ENCODE measurements at places on chromosomes 1 and 21.

GRCh38 chr1:30616759-30617158 lies 106.6 kb downstream of the MATN1 start:
- DNase-seq = no peak

DNA sequence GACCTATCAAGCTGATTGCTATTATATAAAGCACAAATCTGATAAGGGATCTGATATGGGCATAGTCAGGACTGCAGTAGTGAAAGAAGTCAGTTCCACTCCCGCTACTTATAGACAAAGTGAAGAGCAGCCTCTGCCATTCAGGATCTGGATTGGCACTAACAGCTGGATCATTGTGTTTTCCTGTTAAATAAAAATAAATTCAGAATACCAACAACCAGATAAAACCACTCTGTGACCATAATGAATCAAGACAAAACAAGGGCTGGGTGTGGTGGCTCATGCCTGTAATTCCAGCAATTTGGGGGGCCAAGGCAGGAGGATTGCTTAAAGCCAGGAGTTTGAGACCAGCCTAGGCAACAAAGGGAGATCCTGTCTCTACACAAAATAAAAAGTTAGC lies 5.0 kb upstream of the GLRX2 start:
- DNase-seq = no peak

DNA sequence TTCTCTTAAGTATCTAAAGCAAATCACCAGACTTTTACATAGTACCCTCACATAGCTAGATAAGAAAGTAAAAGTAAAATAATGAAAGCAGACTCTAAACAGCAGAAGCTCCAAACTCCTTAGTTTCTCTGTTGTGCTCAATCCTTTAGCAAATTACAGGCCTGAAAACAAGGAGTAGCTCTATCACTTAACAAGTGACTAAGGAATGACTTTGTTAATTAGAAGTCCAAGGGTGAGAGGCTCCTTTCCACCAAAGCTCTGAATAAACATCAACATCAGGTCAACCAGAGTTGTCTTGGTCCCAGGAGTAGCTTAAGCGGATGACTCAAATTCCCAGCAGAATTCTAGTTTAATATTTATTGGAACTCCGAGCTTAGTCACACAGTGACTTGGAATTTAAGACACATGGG lies 5.9 kb downstream of the NRIP1 start:
- no peak for DNase-seq

DNA sequence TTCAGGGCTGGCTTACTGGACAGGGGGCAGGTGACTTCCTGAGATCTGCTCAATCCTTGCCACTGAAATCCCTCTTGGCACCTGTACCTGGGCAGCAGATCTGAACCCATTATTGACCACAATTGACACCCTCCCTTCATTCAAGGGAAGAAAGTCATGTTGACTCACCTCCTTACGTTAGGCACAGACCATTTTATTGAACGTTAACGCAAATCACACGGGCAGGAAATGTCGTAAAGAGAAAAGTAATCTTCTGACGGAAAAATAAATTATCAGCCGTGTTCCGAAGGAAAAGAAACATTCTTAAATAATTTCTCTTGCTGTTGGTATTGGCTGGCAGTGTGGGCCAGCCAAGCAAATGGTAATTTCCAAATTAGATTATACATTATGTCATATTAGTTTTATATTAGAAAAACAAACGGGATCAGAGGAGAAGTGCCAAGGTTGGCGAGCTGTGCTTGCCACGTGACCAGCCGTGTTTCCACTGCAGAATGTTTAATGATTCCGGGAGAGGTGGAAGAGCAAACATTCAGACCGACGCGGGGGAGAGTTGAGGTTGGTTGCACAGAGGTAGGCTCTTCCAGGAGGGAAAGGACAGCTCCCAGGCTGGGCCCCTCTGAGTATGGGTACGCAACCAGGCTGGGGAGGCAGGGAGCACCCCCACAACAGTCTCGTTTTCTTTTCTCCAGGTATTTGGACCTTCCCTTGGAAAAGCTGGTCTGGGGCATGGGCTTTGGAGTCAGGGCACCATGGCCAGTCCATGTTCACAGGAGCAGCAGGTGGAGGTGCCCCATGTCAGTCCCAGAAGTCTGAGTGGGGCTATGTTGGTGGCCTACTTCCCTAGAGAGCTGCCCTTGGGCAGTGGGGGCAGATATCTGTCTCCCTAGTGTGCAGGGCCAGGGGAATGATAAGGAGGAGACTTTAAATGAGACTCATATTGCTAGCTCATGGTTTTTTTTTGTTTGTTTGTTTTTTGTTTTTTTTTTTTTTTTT lies 121.1 kb downstream of the FOXD2 start:
- DNase-seq = no peak

DNA sequence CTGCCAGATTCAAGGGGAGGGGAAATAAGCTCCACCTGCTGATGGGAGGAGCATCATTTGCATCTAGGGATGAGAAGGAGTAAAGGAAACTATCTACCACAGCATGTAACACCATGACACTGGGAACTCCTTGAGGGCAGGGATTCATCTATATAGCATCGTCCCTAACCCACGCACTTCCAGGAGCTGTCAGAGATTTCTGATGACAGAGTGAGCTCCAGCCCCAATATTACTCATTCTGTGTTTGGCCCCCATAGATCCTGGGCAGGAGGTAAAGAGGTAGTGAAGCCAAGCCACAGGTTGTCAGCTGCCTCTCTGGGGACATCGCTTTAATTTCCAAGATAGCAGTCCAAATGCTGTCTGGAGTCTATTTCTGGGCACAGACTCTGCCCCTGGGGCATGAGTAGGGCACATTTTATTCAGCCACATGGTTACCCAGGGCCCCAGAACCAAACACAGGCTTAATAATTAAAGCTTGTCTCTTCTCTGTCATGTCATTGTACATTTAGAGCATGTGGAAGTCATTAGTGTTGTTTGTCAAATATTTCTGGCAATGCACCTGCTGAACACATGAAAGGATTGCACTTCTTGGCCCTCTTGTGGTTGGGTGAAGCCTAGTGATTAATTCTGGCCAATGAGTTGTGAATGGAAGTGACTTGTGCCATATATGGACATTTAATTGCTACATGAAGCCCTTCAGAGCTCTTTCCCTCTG lies 105.9 kb upstream of the POU3F1 start:
- no peak for DNase-seq

DNA sequence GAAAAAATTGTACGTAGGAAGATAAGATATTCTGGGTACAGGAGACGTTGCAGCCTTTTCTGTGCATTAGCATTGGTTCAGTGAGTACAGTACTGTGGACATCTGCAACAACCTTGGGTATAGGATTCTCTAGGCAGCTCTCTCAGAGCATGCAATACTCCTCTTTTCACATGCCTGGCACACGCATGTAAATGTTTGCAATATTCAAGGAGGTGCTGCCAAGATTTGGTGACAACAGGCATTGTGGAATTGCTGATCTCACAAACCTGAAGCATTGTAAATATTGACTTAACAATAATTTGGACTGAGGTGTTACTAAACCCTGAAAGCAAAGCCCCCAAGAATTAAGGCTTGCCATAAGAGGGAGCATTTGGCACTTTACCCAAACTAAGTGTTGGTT lies 126.8 kb downstream of the GRIK1 start:
- no peak for DNase-seq

DNA sequence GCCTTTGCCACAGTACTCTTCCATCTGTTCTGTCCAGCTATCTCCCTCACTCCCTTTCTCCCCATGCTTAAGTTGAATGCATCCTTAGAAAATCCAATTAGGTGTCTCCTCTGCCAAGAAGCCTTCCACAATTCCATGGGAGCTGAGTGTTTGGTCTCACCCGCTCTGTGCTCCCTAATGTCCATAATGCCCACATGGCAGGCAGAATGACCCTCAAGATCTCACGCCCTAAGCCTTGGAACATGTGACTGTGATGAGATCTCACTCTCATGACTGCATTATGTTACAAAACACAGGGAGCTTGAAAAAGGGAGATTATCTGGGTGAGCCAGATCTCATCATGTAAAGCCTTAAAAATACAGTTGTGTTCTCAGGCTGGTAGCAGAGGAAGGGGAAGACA lies 229.4 kb downstream of the OMA1 start:
- no peak for DNase-seq

GRCh38 chr1:170711682-170712081 lies 47.8 kb downstream of the PRRX1 start:
- DNase-seq = no peak

DNA sequence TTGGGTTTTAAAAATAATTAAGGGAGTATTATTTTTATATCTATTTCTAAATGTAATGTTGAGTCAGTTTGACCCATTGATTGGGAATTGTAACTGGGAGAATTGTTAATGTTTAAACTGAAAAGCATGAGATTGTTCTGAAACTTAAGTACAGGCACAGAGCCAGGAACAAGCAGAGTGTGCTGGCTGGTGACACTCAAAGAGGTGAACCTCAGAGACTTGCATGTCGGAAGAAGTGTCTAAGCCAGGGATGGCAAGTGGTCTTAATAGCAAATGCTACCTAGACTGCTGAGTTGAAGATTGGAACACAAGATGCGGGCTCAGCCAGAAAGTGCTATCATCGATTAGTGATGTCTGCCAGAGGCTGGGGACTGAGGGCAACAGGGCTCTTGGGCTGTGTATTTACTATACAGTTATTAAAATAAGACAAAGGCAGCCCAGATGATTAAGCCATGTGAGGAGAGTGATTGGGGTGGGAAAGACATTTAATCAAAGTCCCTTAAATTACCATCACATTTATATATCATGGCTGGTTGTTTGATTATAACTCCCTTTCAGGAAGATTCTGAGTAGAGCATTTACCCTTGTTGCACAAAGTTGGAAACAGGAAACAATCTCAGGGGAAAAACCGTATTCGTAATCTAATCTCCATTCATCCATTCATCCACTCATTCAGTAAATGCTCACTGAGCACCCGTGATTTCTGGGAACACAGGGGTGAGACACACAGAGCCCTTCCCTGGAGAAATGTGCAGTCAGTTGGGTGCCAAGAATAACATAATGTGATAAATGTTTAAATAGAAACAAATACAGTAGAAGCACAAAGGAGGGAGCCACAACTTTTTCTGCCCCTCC lies 42.8 kb downstream of the C8A start:
- no peak for DNase-seq

- DNase-seq = no peak
These were observed 252.9 kb downstream of the KCNT2 start for GRCh38 chr1:196355206-196355786.

- no peak for DNase-seq
These were observed 174.8 kb downstream of the TOMM20 start for GRCh38 chr1:234953655-234954405.

GRCh38 chr1:94887603-94888171 lies 39.2 kb downstream of the CNN3 start:
- DNase-seq = no peak

DNA sequence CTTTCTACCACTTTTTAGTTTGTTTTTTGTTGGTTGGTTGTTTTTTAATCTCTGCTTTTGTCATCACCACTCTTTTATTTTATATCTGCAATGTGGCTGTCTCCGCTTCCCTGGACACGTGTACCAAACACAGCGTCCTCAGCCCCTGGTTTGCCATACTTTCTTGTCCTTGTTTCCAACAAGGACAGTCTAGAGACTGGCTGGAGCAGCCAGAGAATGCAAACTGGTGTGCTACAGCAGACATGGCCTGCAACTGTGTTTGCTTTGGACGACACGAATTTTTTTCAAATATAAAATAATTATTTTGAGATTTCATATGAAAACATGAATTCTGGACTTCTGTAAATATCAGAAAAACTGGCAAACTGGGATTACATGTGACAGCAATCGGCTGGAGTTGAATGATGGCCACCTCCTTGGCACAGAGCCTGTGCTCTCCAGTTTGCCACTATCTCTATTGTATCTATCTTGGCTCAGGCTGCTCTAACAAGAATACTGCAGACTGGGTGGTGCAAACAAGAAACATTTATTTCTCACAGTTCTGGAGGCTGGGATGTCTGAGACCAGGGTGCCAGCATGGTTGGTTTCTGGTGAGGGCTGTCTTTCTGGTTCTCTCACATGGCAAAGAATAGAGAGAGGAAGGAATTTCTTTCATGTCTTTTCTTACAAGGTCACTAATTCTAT lies 34.6 kb upstream of the POU2F1 start:
- peak; percentile 79 for DNase-seq

- DNase-seq = no peak
These were observed 451.2 kb downstream of the USP25 start for GRCh38 chr21:16181018-16181417.

DNA sequence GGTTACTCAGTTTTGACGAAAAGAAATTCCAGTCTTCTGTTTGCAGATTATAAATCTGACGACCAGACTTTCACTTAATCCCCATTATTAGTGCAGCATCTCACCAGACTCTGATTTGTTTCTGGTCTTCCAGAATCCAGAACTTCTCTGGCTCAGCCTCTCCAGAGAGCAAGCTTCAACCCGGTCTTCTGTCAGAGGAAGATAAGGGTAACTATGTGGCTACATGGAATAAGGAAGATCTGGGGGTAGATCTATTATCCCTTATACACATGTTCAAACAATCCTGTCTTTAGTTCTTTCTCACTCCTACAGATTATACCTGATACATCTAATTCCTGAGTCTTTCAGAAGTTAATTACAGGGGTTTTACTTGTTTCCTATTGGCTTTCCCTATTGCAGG lies 9.9 kb downstream of the PHTF1 start:
- DNase-seq = no peak

- no peak for DNase-seq
These were observed 139.8 kb downstream of the AJAP1 start for GRCh38 chr1:4794020-4794780.

DNA sequence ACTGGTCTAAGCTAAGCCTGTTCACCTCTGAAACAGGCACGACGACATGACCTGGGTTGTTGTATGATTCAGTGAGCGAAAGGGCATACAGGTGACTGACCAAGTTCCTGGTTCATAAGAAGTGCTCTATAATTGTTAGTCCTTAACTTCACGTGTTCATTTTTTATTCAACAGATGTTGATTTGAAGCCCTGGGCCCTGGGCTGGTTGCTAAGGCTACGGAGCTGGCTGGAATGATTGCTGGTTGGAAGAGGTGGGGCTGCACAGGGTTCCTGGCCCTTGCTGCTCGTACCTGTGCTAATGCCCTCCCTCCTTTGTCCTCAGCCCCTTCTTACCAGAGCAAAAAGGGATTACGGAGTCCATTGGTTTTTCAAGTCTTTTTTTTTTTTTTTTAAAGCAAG lies 111.3 kb upstream of the CSF3R start:
- no peak for DNase-seq

DNA sequence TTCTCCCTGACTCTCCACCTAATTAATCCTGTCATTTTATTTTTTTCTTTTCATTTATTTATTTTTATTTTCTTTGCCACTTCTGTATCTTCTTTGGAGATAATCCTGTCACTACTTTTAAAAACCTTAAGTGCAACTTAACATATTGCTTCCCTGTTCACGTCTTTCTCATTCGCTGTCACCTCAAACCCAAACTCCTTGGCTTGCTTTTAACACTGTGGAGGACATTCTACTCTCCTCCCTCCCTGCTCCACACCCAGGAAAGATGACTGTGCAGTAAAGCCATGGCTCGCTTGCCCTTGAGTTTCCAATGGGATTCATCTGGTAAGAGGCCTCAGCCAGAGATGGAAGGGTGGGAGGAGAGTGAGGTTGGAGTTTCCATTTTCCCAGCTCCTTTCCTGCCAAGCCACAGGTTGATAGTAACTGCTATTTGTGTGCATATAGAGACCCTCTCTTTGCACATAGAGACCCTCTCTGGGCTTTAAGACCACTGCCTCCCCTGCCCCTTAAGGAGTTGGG lies 6.4 kb upstream of the BRWD1 start:
- no peak for DNase-seq
